ENCODE measurements at places on chromosomes 1 and 21. TPM values are rescaled to one million over a fixed set of nuclear protein-coding genes. Genes with fewer than 3 reads are reported as not detected.

Gene RAB25
- polyA plus RNA-seq: 174 TPM

Gene SLC16A4
- 47.1 TPM for polyA plus RNA-seq

Gene GBP7
- polyA plus RNA-seq: 0.10 TPM

Gene UTS2
- 0.36 TPM for polyA plus RNA-seq

Gene MAP3K6
- 6.5 TPM for polyA plus RNA-seq

Gene SUSD4
- 2.1 TPM for polyA plus RNA-seq

Gene RNU1-3
- 3.2 TPM for polyA plus RNA-seq

Gene WNT4
- 2.2 TPM for polyA plus RNA-seq

Gene ATAD3C
- polyA plus RNA-seq: 1.0 TPM

Gene BATF3
- polyA plus RNA-seq: 3.0 TPM

Gene RHBG
- 35.4 TPM for polyA plus RNA-seq

Gene RSPH1
- polyA plus RNA-seq: 6.0 TPM

Gene RCAN3
- 10.1 TPM for polyA plus RNA-seq

Gene AIRE
- 14.3 TPM for polyA plus RNA-seq

Gene CR1
- 0.66 TPM for polyA plus RNA-seq

Gene LTN1
- 21.6 TPM for polyA plus RNA-seq

Gene RHOU
- polyA plus RNA-seq: 44.2 TPM

DNA sequence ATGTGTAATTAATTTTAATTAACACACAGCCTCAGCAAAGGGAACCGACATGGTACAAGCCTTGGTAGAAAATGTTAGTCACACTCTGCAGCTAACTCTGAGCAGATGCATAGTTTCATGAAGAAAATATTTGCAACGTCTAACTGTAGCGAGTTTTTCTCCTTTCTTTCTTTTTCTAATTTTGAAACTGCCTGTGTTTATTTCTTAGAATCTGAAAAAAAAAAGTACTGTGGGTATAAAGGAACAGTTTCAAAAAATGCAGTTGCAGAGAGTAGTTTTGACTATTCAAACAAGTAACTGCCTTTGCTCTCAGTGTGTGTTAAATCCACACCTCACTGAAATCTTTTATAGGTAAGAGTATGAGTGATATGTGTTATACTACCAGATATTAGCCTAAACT is 149.9 kb upstream of the C1orf105 start:
- H3K4me3 ChIP-seq: no peak overlapping the region
- no peaks in the 10 kb centered on the region for H3K4me1 ChIP-seq
- no peak for DNase-seq
- no peaks in the 10 kb centered on the region for H3K27me3 ChIP-seq
- H3K36me3 ChIP-seq: no peaks in the 10 kb centered on the region

DNA sequence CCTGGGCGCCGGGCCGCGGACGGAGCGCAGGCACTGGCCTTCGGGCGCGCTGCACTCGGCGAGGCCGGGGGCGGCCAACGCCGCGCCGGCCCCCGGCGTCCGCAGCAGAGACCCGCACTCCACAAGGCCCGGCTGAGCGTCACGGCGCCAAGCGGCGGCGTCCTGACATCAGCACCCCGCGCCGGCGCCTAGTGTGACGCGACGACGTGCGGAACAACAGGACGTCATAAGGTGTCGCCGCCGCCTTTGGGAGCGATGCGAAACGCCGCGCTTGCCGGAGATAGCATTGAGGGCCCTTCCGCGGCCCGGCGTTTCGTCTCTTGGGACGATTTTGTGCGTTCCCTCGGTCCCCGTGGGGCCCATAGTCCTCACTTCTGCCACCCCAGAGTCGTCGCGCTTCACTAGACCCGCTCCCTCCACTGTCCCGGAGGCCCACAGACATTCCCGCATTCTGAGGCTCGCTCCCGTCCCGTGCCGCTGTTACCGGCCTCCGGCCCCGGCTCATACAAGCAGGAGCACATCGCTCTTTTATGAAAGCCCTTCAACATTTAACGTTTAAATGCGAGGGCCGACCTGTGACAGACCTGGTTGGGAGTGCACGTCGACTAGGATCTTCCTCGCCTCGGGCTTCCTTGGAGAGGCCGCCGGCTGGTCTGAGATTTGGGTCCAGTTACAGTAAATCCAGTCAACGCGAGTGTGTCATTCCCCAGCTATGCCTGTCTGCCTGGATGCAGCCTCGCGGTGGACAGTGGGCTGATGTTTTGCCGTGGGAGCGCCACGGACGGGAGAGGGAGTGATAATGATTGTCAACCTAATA is at the start of gene SSU72:
Gene SSU72, minus strand, starts transcription at position 143 of the 817 bp plus-strand sequence. CDS start 306 bp downstream, outside the sequence.
- peak within 1 kb of the TSS; percentile 97 for H3K4me3 ChIP-seq
- H3K36me3 ChIP-seq: peaks cover 11% of the 10 kb centered on the region
- peaks cover 23% of the 10 kb centered on the region for H3K4me1 ChIP-seq
- peaks cover 2% of the 10 kb centered on the region for H3K27me3 ChIP-seq

DNA sequence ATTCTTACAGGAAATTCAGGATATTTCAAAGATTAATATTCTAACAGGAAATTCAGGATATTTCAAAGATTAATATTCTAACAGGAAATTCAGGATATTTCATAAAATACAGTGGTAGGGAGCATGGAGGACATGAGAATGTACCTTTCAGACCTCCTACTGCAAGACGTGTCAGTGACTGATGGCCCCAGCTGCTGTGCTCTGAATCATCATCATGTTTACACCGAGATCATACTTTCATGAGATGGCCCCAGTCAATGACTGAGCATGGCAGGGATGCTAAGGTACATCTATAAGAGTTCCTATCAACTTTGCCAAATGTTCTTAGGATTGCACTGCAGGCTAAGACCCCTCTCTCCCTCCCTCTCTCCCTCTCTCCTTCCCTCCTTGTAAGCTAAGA is 69.0 kb downstream of the HFM1 start:
- H3K4me3 ChIP-seq: no peak overlapping the region
- H3K36me3 ChIP-seq: no peaks in the 10 kb centered on the region
- H3K27ac ChIP-seq: no peak overlapping the region

- no peak overlapping the region for H3K27ac ChIP-seq
- H3K4me1 ChIP-seq: no peaks in the 10 kb centered on the region
- DNase-seq: no peak
- no peak overlapping the region for H3K4me3 ChIP-seq
- H3K27me3 ChIP-seq: no peaks in the 10 kb centered on the region
- H3K36me3 ChIP-seq: peaks cover 72% of the 10 kb centered on the region
These were observed 39.1 kb downstream of the NIPAL3 start for GRCh38 chr1:24454673-24455072.

GRCh38 chr1:35857830-35858229 is 25.2 kb upstream of the AGO1 start:
- no peak overlapping the region for H3K27ac ChIP-seq
- DNase-seq: peak; percentile 38
- H3K4me3 ChIP-seq: no peak overlapping the region
- H3K27me3 ChIP-seq: no peaks in the 10 kb centered on the region
- peaks cover 2% of the 10 kb centered on the region for H3K4me1 ChIP-seq

GRCh38 chr1:90714521-90714951 is 2.6 kb downstream of the BARHL2 start:
- H3K27me3 ChIP-seq: peaks cover 95% of the 10 kb centered on the region
- H3K4me3 ChIP-seq: no peak overlapping the region
- DNase-seq: no peak
- no peaks in the 10 kb centered on the region for H3K36me3 ChIP-seq
- peaks cover 3% of the 10 kb centered on the region for H3K4me1 ChIP-seq

DNA sequence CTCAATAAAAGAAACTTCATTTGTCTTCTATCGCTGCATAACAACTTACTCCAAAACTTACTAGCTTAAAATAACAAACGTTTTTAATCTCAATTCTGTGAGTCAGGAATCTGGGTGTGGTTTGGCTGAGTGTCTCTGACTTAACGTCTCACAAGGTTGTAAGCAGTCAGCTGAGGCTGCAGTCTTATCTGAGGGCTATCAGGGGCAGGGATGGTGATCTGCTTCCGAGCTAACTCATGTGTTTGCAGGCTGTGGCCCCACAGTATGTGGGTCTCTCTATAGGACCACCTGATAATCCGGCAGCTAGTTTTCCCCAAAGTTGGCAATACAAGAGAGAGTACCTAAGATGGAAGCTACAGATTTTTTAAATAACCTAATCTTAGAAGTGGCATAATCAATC is 234.2 kb upstream of the FGGY start:
- H3K4me3 ChIP-seq: no peak overlapping the region
- no peaks in the 10 kb centered on the region for H3K36me3 ChIP-seq
- H3K27me3 ChIP-seq: no peaks in the 10 kb centered on the region
- peaks cover 24% of the 10 kb centered on the region for H3K4me1 ChIP-seq

DNA sequence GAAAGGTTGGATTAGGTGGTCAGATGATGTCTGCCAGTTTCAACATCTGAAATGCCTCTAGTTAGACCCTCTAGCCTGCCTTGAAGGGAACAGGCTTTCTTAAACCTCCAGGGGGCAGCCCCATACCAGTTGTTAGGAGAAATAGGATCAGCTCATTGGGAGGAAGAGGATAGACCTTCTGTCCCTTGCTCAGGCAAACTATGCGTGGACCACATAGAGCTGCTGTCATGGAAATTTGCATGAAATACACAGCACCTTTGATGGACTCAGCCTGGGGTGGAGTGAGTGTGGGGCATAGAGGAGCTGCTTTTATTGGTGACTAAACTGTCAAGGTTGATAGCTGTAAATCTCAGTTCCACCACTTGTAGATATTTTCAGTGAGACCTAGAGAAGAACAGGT is 38.4 kb upstream of the SPAG17 start:
- H3K4me1 ChIP-seq: no peaks in the 10 kb centered on the region
- H3K27ac ChIP-seq: no peak overlapping the region
- H3K27me3 ChIP-seq: no peaks in the 10 kb centered on the region
- no peak for DNase-seq
- H3K36me3 ChIP-seq: no peaks in the 10 kb centered on the region
- H3K4me3 ChIP-seq: no peak overlapping the region

DNA sequence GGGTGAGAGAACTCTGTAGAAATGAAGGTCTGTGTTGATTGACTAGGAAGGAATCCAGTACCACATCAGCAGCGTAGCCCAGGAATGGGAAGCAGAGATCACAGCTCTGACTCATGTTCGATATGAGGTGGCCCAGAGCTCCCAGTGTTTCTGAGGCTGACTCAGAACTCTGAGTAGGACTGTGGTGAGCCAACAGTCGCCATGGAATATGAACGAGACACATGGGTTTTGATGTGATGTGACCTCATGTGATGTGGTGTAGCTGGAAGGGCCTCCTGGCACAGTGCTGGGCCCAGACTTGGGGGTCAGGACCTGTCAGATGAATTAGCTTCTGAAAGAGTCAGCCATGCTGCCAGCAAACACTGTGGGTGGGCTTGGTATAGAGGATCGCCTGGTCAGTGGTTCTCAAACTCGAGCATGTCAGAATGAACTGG is 237.0 kb downstream of the MRPL39 start:
- no peak overlapping the region for H3K27ac ChIP-seq
- H3K4me1 ChIP-seq: no peaks in the 10 kb centered on the region
- H3K36me3 ChIP-seq: no peaks in the 10 kb centered on the region
- H3K27me3 ChIP-seq: no peaks in the 10 kb centered on the region
- DNase-seq: no peak
- no peak overlapping the region for H3K4me3 ChIP-seq

DNA sequence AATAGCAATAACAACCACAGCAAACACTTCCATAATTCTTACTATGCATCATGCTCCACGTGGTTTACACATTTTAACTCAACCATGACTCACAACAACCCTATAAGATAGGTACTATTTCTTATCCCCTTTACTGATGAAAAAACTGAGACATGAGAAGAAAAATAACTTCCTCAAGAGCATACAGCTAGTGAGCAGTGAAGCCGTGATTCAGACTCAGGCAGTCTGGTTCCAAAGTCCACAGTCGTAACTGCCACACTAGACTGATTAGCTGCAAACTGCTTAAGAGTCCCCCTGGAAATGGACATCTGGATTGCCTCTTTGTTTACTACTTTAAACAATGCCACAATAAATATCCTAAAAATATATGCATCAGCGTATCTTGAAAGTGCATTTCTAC is 55.7 kb downstream of the PLD5 start:
- H3K36me3 ChIP-seq: no peaks in the 10 kb centered on the region

- H3K4me1 ChIP-seq: no peaks in the 10 kb centered on the region
- no peak overlapping the region for H3K4me3 ChIP-seq
- H3K27ac ChIP-seq: no peak overlapping the region
These were observed 4.7 kb downstream of the RIMKLA start for GRCh38 chr1:42385283-42385682.

DNA sequence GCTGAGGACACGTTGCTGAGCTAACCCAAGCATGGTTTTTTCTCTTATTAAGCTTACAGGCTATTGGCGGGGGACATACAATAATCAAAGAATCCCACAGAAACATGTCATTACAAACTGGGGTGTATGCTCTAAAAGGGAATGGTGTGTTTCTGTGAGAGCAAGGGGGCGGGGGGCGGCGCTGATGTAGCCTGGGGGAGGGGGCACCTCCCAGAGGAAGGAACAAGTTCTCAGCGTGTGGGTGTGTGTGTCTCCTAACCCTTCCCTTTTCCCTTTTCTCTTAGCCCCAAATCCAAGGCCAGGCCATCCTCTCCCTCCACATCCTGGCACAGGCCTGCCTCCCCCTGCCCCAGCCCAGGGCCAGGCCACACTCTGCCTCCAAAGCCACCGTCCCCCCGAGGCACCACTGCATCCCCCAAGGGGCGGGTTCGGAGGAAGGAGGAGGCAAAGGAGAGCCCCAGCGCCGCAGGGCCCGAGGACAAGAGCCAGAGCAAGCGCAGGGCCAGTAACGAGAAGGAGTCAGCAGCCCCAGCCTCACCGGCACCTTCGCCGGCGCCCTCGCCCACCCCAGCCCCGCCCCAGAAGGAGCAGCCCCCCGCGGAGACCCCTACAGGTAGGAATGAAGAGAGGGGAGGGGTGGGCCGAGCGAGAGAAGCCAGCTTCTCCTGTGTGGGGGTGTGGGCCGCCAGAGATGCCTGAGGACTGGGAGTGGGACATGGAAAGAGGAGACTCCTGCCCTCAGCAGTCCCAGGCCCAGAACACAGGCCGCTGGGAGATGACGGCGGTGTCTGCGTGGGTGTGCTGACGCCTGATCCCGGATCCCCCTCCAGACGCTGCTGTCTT is 21.9 kb downstream of the MAP7D1 start:
- peaks cover 17% of the 10 kb centered on the region for H3K4me1 ChIP-seq
- no peak overlapping the region for H3K4me3 ChIP-seq
- peaks cover 66% of the 10 kb centered on the region for H3K36me3 ChIP-seq
- DNase-seq: no peak
- H3K27me3 ChIP-seq: no peaks in the 10 kb centered on the region

DNA sequence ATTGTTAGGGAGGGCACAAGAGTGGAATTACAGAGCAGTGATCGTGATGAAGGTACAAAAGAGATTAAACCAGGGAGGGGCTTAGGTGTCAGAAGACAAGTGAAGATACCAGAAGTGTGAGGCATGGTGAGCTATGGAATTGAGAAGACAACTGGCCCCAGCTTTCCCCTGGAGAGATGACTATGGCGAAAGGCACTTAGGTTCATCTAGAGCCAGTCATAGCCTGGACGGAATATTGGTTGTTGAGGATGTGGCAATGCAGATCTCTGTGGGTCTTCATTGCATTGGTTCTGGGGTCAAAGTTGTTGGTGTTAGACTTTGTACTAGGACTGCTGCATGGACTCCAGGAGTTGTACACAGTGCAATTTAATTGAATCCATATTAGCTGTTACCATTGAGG is 115.7 kb downstream of the FASLG start:
- H3K36me3 ChIP-seq: no peaks in the 10 kb centered on the region
- no peak overlapping the region for H3K27ac ChIP-seq
- no peak for DNase-seq
- no peaks in the 10 kb centered on the region for H3K27me3 ChIP-seq
- H3K4me1 ChIP-seq: no peaks in the 10 kb centered on the region

GRCh38 chr1:24705260-24706073 is 39.8 kb upstream of the CLIC4 start:
- H3K27me3 ChIP-seq: no peaks in the 10 kb centered on the region
- peak overlapping the region; percentile 78 for H3K27ac ChIP-seq
- peaks cover 7% of the 10 kb centered on the region for H3K4me1 ChIP-seq

Data from large intestine (tissue), 12 donors.